Effector memory CD4-positive, alpha-beta T cell (primary cell): ENCODE measurements at places on chromosomes 16 and 17.

DNA sequence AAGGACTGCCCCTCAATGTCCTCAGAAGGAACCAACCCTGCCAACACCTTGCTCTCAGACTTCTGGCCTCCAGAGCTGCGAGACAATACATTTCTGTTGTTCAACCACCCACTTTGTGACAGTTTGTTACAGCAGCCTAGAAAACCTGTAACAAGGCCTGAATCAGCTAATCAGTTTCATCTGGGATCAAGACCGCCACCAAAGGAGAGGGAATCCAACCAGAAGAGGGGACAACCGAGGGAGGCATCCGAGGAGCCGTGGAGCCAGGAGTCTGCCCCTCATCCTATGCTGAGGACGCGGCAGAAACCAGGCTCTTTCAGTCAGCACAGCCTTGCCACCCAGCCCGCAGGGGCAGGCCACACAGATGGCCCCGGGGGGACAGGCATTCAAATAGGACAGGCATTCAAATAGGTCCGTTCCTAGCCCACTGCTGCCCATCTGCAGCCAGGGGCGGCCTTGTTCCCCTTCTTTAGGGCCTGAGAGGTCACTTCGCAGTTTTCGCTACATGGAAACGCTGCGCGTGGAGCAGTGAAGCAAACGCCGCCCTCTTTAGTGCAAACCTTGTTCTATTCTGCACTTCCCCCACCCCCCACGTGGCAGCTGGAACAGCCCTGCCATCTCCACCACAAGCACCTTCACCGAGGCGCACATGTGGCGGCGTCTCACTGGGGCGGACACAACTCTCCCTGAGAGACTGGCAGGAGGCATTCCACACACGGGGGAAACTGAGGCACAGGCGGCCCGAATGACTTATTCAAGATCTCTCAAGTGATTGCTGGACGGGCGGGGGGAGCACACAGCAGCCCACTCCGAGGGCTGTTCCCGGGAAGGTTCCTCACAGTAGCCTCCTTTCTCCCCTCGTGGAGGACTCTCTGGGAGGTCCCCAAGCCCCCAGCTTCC is 26.7 kb downstream of the FA2H start:
- no peak for DNase-seq

- no peak for DNase-seq
Measured at GRCh38 chr17:82367724-82368524, 3.6 kb upstream of the UTS2R start.

- DNase-seq, result no peak
Measured at GRCh38 chr16:81863630-81864352, 84.7 kb downstream of the PLCG2 start.

DNA sequence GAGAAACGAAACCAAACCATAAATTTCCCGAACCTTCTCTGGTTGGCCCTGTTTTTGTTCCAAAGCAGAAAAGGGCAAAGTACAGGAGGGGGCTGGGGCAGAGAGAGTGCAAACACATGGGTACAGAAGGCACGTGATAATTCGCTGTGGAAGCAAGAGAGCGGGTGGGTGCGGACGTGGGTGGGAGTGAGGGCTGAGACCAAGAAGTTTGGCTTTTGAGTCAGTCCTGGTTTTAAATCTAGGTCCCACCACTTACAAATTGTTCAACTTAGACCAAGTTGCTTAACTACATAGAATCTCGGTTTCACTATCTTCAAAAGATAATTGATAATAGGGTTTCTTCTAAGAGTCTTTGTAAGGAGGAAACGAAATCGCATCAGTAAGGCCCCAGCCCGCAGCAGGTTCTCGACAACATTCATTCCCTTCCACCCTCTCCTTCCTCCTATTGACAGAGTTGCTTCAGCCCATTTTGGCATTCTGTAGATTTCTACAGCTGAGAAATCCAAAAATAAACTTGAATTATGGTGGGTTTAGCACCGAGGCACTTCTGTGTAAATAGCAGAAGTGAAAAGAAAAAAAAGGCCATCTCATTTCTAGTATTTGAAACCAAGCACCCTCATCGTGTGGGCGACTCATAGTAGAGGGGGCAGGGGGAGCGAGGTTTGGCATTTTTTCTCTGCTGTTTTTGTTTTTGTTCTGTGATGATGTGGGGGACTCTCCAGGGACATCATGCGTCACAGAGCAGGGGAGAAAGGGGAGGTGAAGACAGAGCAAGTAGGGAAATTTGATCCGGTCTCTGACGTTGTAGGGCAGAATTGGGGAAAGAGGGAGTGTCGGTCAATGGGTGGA is 33.6 kb upstream of the CCR7 start:
- peak; percentile 58 for DNase-seq

DNA sequence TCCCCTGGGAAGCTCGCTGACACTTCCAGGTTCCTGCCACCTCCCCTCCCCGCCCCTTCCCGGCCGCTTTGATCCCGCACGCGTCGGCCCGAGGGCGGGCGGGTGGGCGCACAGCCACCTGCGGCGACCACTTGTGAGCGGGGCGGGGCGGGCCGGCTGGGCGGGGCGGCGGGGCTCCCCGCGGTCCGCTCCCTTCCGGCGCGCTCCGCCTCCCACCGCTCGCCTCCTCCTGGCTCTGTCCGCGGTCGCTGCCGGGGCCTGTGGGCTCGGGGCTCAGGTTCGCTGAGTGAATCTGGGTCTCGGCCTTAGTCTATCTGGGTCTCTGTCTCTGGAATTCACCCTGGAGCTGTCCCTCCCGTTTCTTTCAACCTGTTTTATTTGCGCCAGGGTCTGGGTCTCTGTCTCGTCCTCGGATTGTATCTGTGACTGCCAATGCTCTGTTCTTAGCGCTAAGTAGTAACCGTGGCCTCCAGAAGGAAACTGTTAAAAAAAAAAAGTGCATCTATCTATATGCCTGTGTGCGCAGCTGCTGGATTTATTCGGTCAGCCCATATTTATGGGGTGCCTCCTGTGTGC is 2.7 kb upstream of the HES7 start:
- no peak for DNase-seq

DNA sequence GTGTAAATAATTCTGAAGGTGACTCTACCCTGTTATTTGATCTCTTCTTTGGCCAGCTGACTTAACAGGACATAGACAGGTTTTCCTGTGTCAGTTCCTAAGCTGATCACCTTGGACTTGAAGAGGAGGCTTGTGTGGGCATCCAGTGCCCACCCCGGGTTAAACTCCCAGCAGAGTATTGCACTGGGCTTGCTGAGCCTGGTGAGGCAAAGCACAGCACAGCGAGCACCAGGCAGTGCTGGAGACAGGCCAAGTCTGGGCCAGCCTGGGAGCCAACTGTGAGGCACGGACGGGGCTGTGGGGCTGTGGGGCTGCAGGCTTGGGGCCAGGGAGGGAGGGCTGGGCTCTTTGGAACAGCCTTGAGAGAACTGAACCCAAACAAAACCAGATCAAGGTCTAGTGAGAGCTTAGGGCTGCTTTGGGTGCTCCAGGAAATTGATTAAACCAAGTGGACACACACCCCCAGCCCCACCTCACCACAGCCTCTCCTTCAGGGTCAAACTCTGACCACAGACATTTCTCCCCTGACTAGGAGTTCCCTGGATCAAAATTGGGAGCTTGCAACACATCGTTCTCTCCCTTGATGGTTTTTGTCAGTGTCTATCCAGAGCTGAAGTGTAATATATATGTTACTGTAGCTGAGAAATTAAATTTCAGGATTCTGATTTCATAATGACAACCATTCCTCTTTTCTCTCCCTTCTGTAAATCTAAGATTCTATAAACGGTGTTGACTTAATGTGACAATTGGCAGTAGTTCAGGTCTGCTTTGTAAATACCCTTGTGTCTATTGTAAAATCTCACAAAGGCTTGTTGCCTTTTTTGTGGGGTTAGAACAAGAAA is 5.1 kb downstream of the STH start:
- no peak for DNase-seq

DNA sequence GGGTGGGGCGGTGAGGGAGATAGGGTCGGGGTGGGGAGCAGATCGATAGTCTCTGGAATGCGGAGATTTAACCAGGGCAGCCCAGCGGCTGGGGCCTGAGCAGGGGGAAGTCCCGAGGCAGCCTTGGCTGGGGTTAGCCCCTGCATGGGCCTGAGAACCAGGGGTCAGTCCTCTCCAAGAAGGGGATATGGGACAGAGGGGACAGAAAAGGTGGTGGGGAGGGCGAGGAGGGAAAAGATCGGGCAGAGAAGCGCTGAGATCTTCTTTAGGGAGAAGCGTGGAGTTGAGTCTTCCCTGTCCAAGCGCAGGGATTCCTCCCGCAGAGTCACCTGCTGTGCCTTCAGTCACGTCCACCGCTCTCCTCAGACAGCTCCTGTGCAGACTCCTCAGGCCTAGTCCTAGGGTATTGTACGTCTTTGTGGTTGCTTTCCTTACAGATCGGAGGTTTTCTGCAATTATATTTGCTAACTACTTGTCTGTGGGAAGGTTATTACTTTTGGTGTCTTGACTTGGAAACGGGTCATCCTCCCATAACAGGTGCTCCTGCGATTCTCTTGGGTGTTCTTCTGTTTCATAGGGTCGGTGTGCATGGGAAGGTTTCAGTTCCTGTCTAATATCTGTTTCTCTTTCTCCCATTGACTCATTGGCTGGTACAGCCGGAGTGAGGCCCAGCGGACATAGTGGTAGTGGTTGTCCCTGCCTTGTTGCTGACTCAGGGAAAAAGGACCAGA is 952 bp downstream of the CD300A start:
- no peak for DNase-seq

GRCh38 chr17:54626146-54626703 is 274.4 kb upstream of the TOM1L1 start:
- DNase-seq, result no peak

GRCh38 chr16:15689290-15689689 is 39.2 kb downstream of the NDE1 start:
- no peak for DNase-seq

GRCh38 chr16:19236561-19237209 is 48.8 kb upstream of the CLEC19A start:
- DNase-seq, result no peak

DNA sequence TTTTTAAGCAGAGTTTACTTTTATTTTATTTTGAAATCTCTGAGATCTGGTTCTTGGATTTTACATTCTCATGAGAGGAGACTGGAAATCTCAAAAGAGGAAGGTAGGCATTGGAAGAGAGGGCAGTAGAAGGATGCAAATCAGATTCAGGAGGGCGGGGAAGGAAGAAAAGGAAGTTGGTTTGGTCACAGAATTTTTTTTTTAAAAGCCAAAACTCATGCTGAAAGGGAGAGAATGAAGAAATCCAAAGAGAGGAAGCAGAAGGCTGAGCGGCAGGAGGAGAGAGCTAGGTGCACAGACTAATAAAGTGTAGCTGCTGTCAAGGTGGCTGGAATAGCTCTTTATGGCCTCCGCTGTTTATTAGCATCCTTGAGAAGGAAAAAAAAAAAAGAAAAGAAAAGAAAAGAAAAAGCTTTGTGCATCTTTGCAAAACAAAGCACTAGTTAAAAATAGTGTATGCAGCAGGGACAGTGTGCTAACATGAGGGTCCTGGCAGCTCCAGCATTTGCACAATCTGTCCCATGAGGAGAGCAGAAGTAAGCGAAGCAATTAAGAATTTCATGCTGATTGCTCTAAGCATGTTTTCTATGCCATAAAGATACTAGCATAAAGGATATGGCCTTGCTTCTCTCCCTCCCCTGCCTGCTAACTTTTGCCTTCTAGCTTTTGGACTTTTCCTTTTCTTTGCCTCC is 194.2 kb downstream of the ZFHX3 start:
- DNase-seq, result no peak

DNA sequence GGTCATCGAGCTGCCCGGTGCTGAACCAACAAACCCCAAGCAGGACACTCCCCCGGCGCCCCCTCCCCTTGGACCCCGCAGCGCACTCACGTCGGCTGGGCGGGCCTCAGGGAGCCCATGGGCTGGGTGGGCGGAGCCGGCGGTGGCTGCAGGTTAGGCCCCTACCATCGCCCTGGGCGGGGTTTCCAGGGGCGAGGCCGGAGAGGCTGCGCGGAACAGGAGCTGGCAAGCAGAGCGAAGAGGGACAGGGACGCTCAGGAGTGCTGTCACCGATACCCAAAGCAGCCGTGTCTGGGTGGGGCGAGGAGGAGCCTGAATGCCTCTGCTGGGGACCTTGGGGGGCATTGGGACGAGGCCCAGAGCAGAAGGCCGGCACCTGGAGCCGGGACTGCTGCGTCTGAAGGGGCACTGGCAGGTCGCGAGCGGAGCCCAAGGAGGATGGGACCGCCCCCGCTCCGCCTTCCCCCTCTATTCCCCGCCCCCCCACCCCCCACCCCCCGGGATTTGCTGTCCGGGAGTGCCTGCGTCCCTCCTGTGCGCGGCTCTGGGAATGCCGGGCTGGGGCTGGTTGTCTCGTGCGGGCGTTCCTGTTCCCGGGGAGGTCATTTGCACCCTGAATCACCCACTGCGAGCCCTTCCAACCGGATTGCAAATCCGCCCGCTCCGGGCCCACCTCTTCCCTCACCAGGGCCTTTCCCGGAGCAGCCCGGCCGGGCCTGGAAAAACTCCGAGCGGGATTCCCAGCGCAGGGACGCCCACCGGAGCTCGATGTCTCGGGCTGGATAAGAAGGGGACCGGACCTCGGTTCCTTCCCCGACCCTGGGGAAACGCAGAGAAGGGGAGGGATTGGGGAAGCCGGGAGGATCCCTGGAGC is 902 bp downstream of the ARHGAP27 start:
- peak; percentile 66 for DNase-seq

DNA sequence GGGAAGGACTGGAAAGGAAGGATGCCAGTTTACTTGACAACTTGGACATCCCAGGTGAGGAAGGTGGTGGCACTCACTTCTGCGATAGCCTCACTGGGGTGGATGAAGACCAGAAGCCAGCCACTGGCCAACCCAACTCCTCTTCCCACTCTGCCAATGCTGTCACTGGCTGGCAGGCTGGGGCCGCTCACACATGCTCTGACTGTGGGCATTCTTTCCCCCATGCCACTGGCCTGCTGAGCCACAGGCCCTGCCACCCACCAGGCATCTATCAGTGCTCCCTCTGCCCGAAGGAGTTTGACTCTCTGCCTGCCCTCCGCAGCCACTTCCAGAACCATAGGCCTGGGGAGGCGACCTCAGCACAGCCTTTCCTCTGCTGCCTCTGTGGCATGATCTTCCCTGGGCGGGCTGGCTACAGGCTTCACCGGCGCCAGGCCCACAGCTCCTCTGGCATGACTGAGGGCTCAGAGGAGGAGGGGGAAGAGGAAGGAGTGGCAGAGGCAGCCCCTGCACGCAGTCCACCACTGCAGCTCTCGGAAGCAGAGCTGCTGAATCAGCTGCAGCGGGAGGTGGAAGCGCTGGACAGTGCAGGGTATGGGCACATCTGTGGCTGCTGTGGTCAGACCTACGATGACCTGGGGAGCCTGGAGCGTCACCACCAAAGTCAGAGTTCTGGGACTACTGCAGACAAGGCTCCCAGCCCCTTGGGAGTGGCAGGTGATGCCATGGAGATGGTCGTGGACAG is 4.5 kb downstream of the ZNF646 start:
- no peak for DNase-seq

- no peak for DNase-seq
Measured at GRCh38 chr16:55018881-55019280, 88.2 kb downstream of the IRX5 start.

- DNase-seq, result no peak
Measured at GRCh38 chr16:14335297-14335696, 264.2 kb downstream of the MRTFB start.
